ENCODE measurements at places on chromosomes 7 and 10. TPM values are rescaled to one million over a fixed set of nuclear protein-coding genes. Genes with fewer than 3 reads are reported as not detected.

NACAD gene
- 0.31 TPM for total RNA-seq

AHR gene
- 32.1 TPM for total RNA-seq

MYPN gene
- total RNA-seq: not detected

SFMBT2 gene
- 27.6 TPM for total RNA-seq

KCP gene
- not detected for total RNA-seq

ALOX5 gene
- total RNA-seq: 0.60 TPM

STRIP2 gene
- 13.1 TPM for total RNA-seq

DLX6 gene
- total RNA-seq: not detected

AGR2 gene
- total RNA-seq: not detected

GLCCI1 gene
- 13.0 TPM for total RNA-seq

TMEM176B gene
- total RNA-seq: not detected

DDC gene
- total RNA-seq: 0.36 TPM

- no peak overlapping the region for H3K4me3 ChIP-seq
- H3K4me1 ChIP-seq: no peaks in the 10 kb centered on the region
- H3K36me3 ChIP-seq: no peaks in the 10 kb centered on the region
- no peak overlapping the region for H3K27ac ChIP-seq
- no peak for DNase-seq
Measured at GRCh38 chr7:128119036-128119435, 87.8 kb upstream of the LRRC4 start.

- H3K27ac ChIP-seq: no peak overlapping the region
- no peaks in the 10 kb centered on the region for H3K36me3 ChIP-seq
- DNase-seq: no peak
- H3K27me3 ChIP-seq: peaks cover 11% of the 10 kb centered on the region
- no peaks in the 10 kb centered on the region for H3K4me1 ChIP-seq
Measured at GRCh38 chr10:104650635-104651331, 9.7 kb downstream of the SORCS3 start.

- peaks cover 7% of the 10 kb centered on the region for H3K4me1 ChIP-seq
- no peak for DNase-seq
- H3K36me3 ChIP-seq: no peaks in the 10 kb centered on the region
- no peak overlapping the region for H3K27ac ChIP-seq
- no peak overlapping the region for H3K4me3 ChIP-seq
Measured at GRCh38 chr7:143454091-143454680, 10.9 kb downstream of the TAS2R60 start.

DNA sequence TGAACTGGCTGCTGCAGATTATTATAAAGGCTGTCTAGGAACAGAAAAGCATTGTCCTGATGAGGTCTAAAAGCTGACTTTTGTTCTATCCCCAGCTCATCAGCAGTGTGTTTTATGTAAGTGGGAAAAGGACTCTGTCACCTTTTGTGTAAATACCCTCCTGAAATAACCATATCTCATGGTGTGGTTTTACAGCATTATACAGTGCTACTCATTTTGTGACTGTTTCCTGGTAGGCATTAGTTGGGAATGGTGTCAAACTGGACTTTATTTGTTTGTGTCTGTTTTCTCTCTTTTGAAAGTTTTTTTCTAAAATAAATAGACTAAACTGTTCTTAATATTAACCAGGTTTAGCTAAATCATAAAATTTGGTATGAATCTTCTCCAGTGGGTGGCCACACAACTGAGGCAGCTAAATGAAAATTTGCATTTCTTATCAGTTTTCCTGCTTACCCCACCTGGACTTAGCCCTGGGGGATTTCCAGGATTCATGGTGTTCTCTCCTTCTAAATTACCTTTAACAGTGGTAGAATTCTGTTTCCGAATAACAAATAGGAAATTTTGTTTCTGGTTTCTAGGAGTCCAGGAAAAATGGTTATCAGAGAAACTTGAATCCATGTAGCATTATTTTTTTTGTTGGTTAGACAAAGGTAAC is 140.9 kb downstream of the LHFPL3 start:
- no peaks in the 10 kb centered on the region for H3K4me1 ChIP-seq
- H3K27me3 ChIP-seq: peaks cover 2% of the 10 kb centered on the region
- no peak overlapping the region for H3K27ac ChIP-seq
- DNase-seq: no peak

DNA sequence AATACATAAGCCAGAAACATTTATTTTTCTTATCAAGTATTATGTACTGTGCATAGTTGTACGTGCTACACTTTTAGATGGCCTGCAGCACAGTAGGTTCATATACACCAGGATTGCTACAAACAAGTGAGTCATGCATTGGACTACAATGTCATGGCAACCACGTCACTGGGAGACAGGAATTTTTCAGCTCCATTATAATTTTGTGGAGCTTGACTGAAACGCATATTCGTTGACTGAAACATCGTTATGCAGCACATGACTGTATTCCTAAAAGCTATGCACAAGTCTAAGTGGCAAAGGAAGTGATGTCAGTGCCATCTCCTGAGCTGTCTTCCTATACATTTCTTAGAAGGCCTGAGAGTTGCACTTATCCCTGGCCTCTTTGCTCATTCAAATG is 871.8 kb downstream of the IPMK start:
- no peaks in the 10 kb centered on the region for H3K36me3 ChIP-seq
- H3K4me1 ChIP-seq: no peaks in the 10 kb centered on the region
- H3K4me3 ChIP-seq: no peak overlapping the region
- H3K27me3 ChIP-seq: no peaks in the 10 kb centered on the region
- H3K27ac ChIP-seq: no peak overlapping the region

DNA sequence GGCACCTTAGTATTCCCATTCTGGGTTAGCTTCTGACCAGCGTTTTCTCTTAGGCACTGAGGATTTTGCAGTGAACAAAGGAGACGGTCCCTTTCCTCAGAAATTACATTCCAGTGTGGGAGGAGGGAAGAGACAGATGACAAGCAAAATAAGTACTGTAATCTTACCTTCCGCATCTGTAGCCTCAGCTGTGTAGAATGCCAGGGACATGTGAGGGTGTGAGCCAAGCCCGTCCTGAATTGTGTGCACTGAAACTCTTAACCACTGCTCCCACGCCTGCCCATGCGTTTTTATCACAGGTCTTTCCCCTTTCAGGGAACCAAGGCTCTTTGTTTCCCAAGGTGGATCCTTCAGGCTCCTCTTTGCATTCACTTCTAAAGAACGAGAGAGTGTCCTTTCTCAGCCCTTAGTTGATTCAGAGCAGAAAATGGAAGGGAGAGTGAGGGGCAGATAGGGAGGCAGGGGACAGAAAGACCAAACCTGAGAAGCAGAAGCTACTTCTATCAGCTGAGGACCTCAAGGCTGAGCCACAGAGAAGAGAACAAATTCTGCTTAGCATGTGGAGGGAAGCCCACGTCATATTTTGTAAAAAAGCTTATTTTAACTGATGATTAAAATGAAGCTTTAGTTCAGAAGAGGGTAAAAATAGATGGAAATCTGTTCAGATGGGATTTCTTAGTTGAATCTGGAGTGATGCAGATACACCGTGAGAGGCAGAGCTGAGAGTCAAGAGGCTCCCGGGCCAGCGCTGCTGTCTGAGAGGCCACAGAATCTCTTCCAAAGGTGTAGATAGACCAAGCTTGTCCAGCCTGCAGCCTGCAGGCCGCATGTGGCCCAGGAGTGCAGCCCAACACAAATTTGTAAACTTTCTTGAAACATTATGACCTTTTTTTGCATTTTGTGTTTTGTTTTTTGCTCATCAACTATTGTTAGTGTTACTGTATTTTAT is 122.5 kb downstream of the CCNY start:
- H3K4me3 ChIP-seq: no peak overlapping the region
- H3K27ac ChIP-seq: peak overlapping the region; percentile 10
- H3K36me3 ChIP-seq: peaks cover 3% of the 10 kb centered on the region
- no peak for DNase-seq

- no peaks in the 10 kb centered on the region for H3K36me3 ChIP-seq
- no peak overlapping the region for H3K4me3 ChIP-seq
- H3K4me1 ChIP-seq: no peaks in the 10 kb centered on the region
- no peak overlapping the region for H3K27ac ChIP-seq
- DNase-seq: no peak
- H3K27me3 ChIP-seq: no peaks in the 10 kb centered on the region
Measured at GRCh38 chr10:126094537-126094936, 198.2 kb downstream of the FANK1 start.

DNA sequence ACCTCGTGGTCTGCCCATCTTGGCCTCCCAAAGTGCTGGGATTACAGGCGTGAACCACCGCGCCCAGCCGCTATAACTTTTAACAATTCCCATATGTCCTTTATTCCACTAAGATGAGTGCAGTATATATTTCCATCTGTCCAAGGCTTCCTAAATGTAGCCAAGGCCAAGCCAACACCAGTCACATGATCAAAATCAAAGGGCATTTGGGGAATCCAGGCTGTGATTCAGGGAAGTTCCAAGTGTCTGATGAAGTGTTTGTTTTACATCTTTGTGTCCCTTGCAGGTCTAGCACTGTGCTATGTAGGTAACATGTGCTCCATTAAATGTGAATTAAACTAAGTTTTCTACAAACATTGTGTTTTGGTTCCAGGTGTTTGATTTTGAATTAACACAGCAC is 20.8 kb downstream of the AKR1E2 start:
- peaks cover 2% of the 10 kb centered on the region for H3K27me3 ChIP-seq
- H3K36me3 ChIP-seq: peaks cover 2% of the 10 kb centered on the region
- H3K4me1 ChIP-seq: peaks cover 3% of the 10 kb centered on the region
- no peak for DNase-seq
- H3K27ac ChIP-seq: no peak overlapping the region

GRCh38 chr10:77504873-77505257 is 132.7 kb downstream of the KCNMA1 start:
- peak; percentile 60 for DNase-seq
- H3K27ac ChIP-seq: no peak overlapping the region
- H3K27me3 ChIP-seq: peaks cover 28% of the 10 kb centered on the region
- no peak overlapping the region for H3K4me3 ChIP-seq
- H3K36me3 ChIP-seq: no peaks in the 10 kb centered on the region
- H3K4me1 ChIP-seq: peaks cover 21% of the 10 kb centered on the region

GRCh38 chr7:114819616-114820362 is 102.1 kb upstream of the MDFIC start:
- H3K27ac ChIP-seq: no peak overlapping the region
- H3K4me1 ChIP-seq: peaks cover 20% of the 10 kb centered on the region
- H3K27me3 ChIP-seq: peaks cover 3% of the 10 kb centered on the region
- DNase-seq: no peak

DNA sequence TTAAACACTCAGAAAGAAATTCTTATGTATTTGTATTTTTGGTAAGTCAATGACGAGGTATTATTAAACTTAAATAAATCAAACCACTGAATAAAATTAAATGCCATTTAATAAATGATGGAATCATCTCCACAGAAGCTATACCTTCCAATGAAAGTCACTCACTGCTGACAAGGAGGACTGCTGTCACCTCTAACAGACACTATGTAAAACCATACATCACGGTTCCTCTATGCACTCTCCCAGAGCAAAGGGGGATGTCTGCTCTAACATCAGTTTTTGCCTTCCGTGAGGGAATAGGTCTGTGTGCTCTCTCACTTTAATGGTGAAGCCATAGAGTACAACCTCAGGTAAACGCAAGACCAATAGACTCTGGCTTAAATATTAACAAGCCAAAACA is 99.7 kb upstream of the DDC start:
- no peaks in the 10 kb centered on the region for H3K27me3 ChIP-seq
- no peak for DNase-seq
- H3K27ac ChIP-seq: peak overlapping the region; percentile 53

DNA sequence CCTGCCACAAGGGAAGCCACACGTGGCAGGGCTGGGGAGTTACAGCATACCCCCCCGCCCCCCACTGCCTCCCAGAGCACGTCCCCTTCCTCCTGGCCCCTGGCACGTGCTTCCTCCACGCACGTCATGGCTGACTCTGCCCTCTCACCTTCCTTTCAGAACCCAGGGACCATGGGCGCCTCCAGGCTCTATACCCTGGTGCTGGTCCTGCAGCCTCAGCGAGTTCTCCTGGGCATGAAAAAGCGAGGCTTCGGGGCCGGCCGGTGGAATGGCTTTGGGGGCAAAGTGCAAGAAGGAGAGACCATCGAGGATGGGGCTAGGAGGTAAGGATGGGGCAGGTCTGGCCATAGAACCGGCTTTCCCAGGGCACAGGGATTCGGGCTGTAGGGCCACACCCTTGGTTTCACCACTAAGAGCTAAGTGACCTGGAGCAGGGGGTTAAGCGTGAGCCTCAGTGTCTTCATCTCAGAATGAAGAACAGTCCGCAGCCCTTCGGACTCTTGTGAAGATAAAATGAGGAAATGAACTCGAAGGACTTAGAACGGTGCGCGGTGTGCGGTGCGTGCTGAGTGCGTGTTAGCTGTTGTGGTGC is 2.5 kb downstream of the NUDT1 start:
- no peaks in the 10 kb centered on the region for H3K27me3 ChIP-seq
- no peak overlapping the region for H3K27ac ChIP-seq
- no peak overlapping the region for H3K4me3 ChIP-seq
- H3K4me1 ChIP-seq: peaks cover 31% of the 10 kb centered on the region

DNA sequence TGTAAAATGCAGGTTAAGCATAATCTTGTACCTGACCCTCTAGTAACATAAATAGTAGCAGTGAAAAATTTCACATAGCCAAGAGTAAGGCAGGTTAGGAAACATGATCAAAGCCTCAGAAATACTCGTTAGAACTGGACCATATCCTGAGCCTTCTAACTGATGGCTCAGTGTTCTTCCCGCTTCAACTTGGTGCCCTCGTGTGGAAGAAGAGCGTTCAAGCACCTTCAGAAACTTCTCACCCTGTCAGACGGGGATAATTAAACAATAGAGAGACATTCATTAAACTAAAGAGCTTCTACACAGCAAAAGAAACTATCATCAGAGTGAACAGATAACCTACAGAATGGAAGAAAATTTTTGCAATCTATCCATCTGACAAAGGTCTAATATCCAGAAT is 124.5 kb downstream of the MYOF start:
- peaks cover 22% of the 10 kb centered on the region for H3K27me3 ChIP-seq
- H3K36me3 ChIP-seq: peaks cover 7% of the 10 kb centered on the region
- H3K4me1 ChIP-seq: peaks cover 6% of the 10 kb centered on the region
- peak; percentile 36 for DNase-seq
- H3K27ac ChIP-seq: no peak overlapping the region

DNA sequence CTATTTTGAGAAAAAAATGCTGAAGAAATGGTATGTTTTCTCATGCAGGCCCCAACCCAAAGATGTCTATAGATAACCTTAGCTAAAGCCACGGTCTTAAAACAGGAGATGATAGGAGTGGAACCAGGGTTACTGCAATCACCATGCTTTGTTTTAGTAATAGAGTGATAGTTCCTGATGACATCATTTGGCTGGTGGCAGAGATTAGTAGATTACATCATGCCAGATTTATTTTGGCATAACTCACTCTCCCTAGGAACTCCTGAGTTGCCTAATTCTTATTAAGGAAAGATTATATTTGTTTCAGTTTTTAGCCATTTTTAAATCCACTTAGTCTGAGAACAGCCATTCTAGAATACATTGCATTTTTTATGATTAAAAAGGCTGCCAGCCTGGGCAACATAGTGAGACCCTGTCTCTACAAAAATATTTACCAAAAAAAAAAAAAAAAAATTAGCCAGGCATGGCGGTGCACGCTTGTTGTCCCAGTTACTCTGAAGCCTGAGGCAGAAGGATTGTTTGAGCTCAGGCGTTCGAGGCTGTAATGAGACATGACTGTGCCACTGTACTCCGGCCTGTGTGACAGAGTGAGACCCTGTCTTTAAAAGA is 17.8 kb downstream of the ENO4 start:
- DNase-seq: no peak
- H3K27me3 ChIP-seq: peaks cover 3% of the 10 kb centered on the region
- H3K4me3 ChIP-seq: no peak overlapping the region
